Left ventricle myocardium superior (tissue), 1 donor: ENCODE measurements at places on chromosomes 7 and 10.

- DNase-seq = no peak
These were observed 47.4 kb upstream of the GNAI1 start for GRCh38 chr7:80087051-80087770.

DNA sequence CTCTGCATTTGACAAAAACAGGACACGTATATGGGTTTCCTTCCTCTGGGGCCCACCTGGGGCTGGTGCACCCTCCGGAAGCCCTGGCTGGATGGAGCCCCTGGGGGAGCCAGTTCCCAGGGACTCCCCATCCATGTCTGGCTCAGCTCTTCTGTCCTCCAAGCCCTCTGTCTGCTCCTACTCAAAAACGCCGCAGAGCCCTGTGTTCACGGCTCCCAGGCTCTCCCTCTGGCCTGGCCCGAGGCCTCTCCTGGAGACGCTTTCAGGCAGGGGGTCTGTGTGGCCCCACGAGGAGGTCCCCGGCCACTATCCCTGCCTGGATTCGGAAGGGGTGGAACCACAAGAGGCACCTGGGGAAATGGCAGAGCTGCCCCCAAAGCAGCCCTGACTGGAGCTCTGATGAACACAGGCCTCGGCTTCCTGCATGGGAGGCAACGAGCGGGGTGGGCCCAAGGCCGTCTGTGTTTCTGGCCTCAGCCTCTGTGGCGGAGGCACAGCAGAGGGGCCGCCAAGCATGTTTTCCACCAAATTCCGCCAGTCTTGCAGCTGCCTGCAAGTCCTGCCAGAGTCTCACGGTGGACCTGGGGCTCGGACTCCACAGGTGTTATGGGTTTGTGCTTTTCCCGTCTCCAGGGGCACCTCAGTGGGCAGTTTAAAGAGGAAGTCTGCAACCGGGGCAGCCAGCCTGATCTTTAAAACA is 22.6 kb upstream of the INPP5A start:
- DNase-seq = no peak

- no peak for DNase-seq
These were observed 1.3 kb downstream of the GJD4 start for GRCh38 chr10:35606430-35606829.

GRCh38 chr7:36615852-36616540 is 108.3 kb downstream of the AOAH start:
- no peak for DNase-seq

DNA sequence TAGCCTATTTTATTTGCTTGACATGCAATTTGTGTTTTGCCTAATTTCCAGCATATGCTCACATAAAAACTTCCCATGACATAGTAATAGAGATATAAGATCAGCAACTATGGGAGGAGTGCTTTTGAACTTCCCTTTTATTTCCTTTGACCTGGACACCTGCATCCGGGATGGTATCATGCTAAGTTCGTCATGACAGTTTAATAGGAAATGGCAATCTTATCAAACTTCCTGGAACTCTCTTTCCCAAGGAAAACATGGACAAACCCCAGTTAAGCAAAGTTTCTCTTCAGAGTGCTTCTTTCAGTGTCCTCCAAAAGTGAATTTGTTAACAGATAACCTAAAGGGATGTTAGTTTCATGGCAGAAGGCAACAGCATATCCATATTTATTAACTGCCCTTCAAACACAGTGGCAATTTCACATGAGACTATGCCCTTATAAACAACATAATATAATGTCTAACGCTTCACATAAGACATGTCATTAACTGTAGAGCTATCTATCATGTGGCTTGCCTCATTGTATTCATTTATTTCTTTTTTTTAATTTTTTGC is 474.7 kb upstream of the SEMA3A start:
- no peak for DNase-seq

DNA sequence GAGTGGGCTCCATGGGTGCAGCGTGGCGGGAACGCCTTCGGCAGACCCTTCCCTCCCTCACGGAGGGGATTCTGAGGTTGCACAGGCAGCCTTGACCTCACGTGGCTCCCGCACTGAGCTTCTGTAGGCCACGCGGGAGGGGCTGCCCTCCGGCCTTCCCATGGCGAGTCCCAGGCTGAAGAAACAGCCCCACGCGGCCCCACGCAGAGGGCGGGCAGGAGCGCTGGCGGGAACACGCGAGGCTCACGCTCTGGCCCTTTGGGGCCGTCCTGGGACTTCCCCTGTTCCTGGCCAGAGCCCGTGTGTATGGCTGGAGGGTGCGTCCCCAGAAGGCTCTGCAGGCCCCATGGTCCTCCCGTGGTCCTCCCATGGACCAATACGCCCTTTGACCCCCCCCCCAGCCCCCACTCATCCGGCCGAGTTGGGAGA is 21.7 kb upstream of the NKX6-2 start:
- no peak for DNase-seq

DNA sequence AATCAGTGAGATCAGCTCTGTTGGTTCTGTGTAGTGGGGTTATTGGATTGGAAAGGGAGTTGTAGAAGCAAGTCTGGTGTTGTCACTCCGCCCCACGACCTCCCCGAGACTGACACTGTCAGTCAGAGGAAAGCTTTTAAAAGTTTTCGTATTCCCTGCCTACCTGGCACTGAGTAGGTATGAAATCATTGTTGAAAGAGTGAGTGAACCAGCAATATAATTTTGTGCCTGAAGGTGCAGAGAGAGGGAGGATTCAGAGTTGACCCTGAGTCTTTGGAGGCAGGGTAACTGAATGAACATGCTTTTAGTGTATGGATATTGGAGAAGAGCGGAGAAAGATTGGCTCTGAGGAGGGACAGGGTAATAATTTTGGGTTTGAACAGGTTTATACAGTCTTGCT is 27.3 kb downstream of the CCNY start:
- DNase-seq = no peak

- no peak for DNase-seq
These were observed 550.6 kb upstream of the SEMA3D start for GRCh38 chr7:85737426-85737825.

GRCh38 chr10:110863361-110863760 is 8.4 kb upstream of the PDCD4 start:
- no peak for DNase-seq

GRCh38 chr10:52877451-52877850 is 104.9 kb upstream of the MBL2 start:
- no peak for DNase-seq

DNA sequence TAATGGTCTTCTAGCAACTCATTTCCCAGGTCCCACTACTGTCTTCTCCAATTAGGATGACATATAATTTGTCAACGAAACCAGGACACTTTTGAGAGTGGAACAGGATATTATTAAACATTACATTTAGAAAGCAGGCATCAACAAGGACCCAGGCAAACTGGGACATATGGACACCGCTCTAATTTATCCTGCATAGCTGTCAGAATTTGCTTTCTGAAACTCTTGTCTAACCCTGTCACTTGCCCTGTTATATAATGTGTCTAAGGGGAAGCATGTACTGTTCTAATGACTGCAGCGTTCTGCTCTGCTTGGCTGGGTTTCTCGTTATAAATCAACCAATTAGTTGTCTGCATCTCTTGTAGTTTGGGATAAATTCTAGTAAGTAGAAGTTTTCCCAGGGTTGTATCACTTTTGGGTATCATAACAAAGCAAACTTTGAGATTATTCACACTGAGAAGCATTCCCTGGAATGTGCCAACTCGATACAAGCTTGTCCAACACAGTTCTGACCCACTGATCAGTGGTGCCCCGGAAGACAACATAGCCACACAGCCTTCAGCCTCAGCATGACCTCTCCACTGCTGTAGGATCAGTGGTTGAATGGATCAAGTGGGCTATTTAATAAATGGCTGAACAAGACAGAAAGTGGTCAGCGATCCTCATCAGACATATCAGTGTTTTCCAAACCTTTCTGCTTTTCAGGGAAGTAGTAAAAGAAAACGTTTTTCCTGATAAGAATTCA is 228.1 kb downstream of the KIF20B start:
- DNase-seq = no peak

DNA sequence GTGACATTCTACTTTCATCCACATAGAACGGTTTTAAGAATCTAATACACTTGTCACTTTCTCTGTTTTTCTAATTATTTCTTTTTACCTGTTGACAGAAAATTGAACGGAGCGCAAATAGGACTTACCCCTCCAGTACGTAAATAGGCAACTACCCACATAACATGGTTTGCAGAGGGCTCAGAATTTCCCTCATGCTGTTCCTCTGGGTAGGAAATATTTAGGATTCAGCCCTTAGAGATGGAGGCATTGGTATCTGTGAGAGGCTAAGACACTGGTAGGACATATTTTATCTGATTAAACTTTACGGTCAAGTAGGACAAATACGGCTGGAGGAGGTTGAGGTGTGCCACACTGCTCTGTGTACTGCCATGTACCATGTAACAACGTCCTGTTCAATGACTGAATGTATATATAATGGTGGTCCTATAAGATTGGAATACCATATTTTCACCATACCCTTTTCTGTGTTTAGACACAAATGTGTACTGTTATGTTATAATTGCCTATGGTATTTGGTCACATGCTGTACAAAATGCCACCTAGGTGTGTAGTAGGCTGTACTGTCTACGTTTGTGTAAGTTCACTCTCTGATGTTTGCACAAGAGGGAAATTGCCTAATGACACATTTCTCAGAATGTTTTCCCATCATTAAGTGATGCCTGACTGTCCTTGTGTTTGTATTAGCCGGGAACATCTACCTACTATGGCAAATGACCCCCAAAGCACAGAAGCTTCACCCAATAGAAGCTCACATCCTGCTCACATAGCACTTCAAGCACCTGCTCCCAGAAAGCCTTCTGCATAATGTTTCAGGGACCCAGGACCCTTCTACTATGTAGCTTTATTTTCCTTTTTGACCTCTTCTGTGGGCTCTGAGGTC is 429.4 kb upstream of the AKR1E2 start:
- DNase-seq = no peak

GRCh38 chr10:106183041-106183440 is 981.5 kb downstream of the SORCS1 start:
- DNase-seq = no peak

DNA sequence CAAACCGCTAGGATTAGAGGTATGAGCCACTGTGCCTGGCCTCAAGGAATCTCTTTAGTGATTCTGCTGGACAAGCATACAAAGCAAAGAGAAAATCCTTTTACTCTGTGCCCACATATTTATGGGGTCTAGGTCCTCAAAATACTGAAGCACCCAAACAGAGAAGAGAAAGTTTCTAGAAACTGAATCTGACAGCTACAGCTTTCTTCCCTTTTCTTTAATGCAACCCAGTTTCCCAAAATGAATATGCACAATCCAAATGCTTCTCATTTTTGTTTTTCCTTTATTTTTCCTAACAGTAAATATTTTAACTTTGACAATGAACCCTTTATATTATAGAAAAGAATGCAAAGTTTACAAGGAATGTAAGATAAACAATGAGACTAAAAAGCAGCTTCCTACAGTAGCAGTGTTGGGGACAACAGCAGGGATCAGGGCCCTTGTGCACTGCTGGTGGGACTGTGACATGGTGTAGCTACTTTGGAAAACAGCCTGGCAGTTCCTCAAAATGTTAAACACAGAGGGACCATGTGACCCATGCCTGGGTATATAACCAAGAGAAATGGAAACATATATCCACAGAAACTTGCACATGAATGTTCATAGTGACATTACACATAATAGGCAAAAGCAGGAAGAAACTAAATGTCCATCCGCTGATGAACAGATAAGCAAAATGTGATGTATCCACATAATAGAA is 325.2 kb downstream of the PRPF18 start:
- DNase-seq = no peak
